ENCODE measurements at places on chromosomes 4 and X. TPM values are rescaled to one million over a fixed set of nuclear protein-coding genes. Genes with fewer than 3 reads are reported as not detected.

GRCh38 chrX:154369449-154370299 is 4.8 kb downstream of the FLNA start:
- H3K27ac ChIP-seq = peak overlapping the region; percentile 91
- peak overlapping the region; percentile 91 for H3K4me3 ChIP-seq
- peak; percentile 75 for DNase-seq
- no peaks in the 10 kb centered on the region for H3K27me3 ChIP-seq
- peaks cover 5% of the 10 kb centered on the region for H3K36me3 ChIP-seq

DNA sequence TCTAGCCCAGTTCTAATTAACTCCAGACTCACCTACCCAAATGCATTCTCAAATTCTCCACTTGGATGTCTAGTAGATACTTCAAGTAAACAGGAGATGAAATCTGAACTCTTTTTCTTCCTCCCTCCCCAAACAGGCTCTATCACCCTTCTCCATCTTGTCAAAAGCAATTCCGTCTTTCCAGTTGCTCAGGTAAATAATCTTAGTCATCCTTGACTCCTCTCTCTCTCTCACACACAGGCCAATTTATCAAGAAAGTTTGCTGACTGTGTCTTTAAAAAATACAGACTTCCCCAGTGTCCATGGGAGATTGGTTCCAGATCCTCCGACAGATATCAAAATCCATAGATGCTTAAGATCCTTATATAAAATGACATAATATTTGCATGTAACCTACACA is 12.9 kb downstream of the TXK start:
- H3K27ac ChIP-seq = no peak overlapping the region
- peaks cover 48% of the 10 kb centered on the region for H3K4me1 ChIP-seq
- no peak for DNase-seq
- H3K27me3 ChIP-seq = no peaks in the 10 kb centered on the region
- H3K36me3 ChIP-seq = peaks cover 49% of the 10 kb centered on the region

GRCh38 chr4:147477439-147477838 is 3.5 kb upstream of the EDNRA start:
- peaks cover 28% of the 10 kb centered on the region for H3K27me3 ChIP-seq
- no peaks in the 10 kb centered on the region for H3K4me1 ChIP-seq
- H3K27ac ChIP-seq = no peak overlapping the region
- no peak overlapping the region for H3K4me3 ChIP-seq

DNA sequence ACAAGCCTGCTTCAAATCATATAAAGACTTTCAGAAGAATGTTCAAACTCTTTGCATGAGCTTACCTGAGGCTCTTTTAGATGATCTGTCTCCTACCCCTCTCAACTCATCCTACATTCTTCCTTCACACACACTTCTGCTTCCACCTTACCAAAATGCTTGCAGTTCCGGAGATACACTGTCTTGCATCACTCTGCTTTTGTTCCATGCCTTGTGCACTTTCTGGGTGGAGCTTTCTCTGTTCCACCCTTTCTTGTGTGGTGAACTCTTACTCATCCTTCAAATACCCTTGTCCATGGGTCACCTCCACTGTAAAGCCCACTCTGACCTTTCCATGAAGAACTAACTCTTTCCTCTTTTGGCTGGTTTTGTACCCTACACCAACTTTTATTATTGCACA is 18.4 kb upstream of the MGST2 start:
- no peak overlapping the region for H3K27ac ChIP-seq
- no peak for DNase-seq
- peaks cover 4% of the 10 kb centered on the region for H3K4me1 ChIP-seq
- no peak overlapping the region for H3K4me3 ChIP-seq
- H3K36me3 ChIP-seq = no peaks in the 10 kb centered on the region

DNA sequence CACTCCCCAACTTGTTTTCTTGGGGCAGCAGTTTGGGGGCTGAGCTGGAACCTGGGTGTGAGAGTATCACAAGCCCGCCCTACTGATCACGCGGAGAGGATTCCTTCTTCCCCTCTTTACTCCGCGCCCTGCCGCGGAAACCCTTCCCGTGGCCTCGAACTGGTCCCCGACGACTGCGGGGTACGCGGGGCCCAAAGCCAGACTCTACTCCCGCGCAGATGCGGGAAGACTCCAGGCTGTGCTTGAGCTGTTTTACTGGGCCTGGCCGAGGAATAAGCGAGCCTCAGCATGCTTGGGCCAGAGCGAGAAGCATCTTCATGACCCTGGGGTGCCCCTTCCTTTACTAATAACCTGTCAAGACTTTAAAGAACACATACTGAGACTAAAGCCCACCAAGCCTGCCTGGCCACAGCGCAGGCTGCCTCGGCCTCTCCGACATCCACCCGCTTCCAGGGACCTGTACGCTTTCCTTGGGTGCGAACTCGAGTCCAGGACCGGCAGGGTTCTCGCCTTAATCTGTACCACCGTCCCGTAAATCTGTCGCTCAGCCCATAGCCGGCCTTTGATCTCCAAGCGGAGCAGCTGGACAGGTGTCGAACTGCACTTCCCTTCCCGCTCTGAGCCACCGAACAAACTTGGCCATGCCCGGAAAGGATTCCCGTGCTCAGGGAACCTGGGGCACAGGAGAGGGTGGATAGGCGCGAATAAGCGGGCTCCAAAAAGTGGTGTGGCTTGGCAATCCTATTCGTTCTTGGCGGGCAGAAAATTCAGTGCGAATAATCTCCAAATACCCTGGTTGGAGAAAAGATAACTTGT is 55.0 kb upstream of the TMEM33 start:
- peaks cover 88% of the 10 kb centered on the region for H3K27me3 ChIP-seq
- no peaks in the 10 kb centered on the region for H3K36me3 ChIP-seq
- no peak overlapping the region for H3K4me3 ChIP-seq
- H3K4me1 ChIP-seq = peaks cover 7% of the 10 kb centered on the region

GRCh38 chrX:2340991-2341390 is 159.8 kb downstream of the DHRSX start:
- no peak for DNase-seq
- H3K4me3 ChIP-seq = no peak overlapping the region
- no peaks in the 10 kb centered on the region for H3K27me3 ChIP-seq

DNA sequence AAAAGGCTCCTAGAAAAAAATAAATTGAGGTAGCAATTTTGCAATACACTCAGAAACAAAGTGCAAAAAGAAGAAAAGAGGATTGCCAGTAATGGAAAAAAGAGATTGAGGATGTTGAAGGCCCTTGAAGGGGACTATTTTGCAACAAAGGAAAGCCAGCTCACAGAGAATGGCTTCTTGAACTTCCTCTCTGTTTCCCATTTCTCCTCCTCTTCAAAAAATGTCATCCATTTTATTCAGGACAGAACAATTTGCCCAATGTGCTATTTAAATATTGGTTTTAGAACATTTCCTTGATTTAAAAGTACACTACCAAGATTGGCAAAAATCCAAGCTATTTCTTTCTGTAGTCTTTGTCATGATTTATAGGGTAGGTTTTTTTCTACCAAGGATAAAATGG is 60.2 kb downstream of the GASK1B start:
- no peaks in the 10 kb centered on the region for H3K27me3 ChIP-seq
- no peaks in the 10 kb centered on the region for H3K4me1 ChIP-seq
- H3K27ac ChIP-seq = no peak overlapping the region
- H3K36me3 ChIP-seq = no peaks in the 10 kb centered on the region
- no peak overlapping the region for H3K4me3 ChIP-seq

- no peaks in the 10 kb centered on the region for H3K36me3 ChIP-seq
- H3K27ac ChIP-seq = no peak overlapping the region
Observed at GRCh38 chr4:36979533-36979932, 265.0 kb upstream of the NWD2 start.

GRCh38 chr4:25128671-25129070 is 31.6 kb downstream of the SEPSECS start:
- DNase-seq = no peak
- H3K27me3 ChIP-seq = no peaks in the 10 kb centered on the region
- H3K4me3 ChIP-seq = no peak overlapping the region
- H3K36me3 ChIP-seq = peaks cover 15% of the 10 kb centered on the region
- peaks cover 8% of the 10 kb centered on the region for H3K4me1 ChIP-seq
- H3K27ac ChIP-seq = no peak overlapping the region

- peaks cover 6% of the 10 kb centered on the region for H3K4me1 ChIP-seq
- H3K4me3 ChIP-seq = no peak overlapping the region
- H3K27ac ChIP-seq = no peak overlapping the region
- H3K36me3 ChIP-seq = peaks cover 18% of the 10 kb centered on the region
Observed at GRCh38 chrX:155231163-155231562, 14.9 kb downstream of the VBP1 start.

GRCh38 chrX:131289527-131289926 is 421 bp upstream of the IGSF1 start:
- DNase-seq = no peak
- no peak overlapping the region for H3K4me3 ChIP-seq
- no peaks in the 10 kb centered on the region for H3K36me3 ChIP-seq
- peaks cover 2% of the 10 kb centered on the region for H3K4me1 ChIP-seq

DNA sequence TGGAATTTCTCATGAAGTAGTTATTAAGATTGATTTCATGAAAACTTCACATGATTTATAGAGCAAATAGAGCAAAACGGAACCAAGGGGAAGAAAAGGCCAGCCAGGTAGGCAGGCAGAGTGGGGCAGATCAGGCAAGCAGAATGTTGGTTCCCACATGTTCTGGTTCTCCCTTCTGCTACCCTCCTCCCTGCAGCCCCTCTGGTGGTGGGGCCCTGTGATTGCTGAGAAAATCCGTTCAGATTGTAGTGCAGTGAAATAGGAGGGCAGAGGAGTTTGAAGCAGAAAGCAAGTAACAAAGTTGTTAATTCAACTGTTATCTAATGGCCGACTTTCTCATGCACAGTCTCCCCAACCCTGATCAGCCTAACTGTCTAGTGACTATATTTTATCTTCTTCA is 185.3 kb downstream of the MID1IP1 start:
- peaks cover 1% of the 10 kb centered on the region for H3K4me1 ChIP-seq
- H3K4me3 ChIP-seq = no peak overlapping the region
- H3K27ac ChIP-seq = no peak overlapping the region

DNA sequence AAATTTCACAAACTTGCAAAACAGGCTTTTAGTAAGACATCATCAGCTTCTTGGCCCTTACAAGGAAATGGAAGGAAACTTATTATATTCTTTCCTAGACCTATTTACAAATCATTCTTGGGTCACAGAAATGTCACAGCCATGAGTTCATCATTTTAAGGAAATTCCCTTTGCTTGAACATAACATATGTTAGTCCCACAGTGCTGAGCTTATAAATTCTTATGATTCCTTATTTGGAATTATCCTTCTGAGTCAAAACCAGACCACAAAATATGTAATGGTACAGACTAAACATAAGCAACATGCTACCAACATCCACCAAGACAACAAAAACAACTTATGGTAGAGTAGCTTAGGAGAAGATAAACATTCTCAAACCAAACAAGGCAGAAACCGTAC is 236.9 kb upstream of the CTSO start:
- H3K4me3 ChIP-seq = no peak overlapping the region
- H3K27ac ChIP-seq = no peak overlapping the region
- no peaks in the 10 kb centered on the region for H3K36me3 ChIP-seq
- no peak for DNase-seq
- H3K27me3 ChIP-seq = no peaks in the 10 kb centered on the region

- no peaks in the 10 kb centered on the region for H3K36me3 ChIP-seq
- no peaks in the 10 kb centered on the region for H3K4me1 ChIP-seq
- H3K27me3 ChIP-seq = peaks cover 3% of the 10 kb centered on the region
- no peak overlapping the region for H3K4me3 ChIP-seq
Observed at GRCh38 chrX:3134316-3134945, 93.2 kb downstream of the ARSF start.

DNA sequence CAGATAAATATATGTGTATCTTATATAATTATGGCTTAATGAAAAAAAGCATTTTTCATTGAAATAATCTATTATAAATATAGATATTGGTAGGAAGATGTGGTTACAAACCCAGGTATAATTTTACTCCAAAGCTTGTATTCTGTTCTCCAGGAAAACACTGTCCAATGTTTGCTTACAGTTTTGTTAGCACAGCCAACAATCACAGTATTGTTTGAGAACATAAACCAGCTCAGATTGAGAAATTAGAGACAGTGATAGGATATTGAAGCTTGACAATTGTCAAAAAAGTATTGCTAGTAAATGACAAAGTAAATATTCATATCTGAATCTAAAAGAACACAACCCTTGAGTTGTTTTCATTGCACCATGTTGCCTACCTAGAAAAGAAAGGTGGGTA is 228.8 kb downstream of the ADGRL3 start:
- no peaks in the 10 kb centered on the region for H3K27me3 ChIP-seq
- no peak overlapping the region for H3K27ac ChIP-seq
- DNase-seq = no peak
- H3K4me3 ChIP-seq = no peak overlapping the region
- no peaks in the 10 kb centered on the region for H3K36me3 ChIP-seq
- no peaks in the 10 kb centered on the region for H3K4me1 ChIP-seq

DNA sequence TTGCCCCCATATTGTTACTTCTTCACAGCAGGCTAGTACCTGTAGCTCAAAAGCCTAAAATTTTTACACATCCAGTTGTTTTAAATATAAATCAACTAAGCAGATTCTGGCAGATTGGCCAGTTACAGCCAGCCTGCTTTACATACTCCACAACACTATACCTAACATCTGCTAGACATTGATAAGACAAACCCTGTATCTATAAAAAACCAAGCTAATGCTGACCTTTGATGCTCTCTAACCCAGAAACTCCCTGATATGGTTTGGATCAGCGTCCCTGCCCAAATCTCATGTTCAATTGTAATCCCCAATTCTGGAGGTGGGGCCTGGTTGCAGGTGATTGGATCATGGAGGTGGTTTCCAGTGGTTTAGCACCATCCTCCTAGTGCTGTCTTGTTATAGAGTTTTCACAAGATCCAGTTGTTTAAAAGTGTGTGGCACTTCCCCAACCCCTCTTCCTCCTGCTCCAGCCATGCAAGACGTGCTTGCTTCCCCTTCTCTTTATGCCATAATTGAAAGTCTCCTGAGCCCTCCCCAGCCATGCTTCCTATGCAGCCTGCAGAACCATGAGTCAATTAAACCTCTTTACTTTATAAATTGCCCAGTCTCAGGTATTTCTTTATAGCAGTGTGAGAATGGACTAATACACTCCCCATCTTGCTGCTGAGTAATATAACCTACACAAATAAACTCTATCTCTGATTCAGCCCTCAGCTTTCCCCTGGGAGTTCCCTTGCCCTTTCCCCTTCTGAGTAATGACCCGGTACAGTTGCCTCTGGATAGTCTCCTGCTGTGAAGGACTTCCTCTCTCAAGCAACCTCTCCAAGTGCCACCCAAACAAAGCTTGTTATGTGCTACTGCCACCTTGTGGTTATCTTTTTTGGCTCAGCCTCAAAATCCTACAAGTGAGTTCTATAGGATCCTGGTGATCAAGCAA is 39.6 kb downstream of the ZCCHC13 start:
- no peaks in the 10 kb centered on the region for H3K36me3 ChIP-seq
- H3K4me3 ChIP-seq = no peak overlapping the region
- H3K4me1 ChIP-seq = peaks cover 1% of the 10 kb centered on the region
- H3K27me3 ChIP-seq = no peaks in the 10 kb centered on the region
- no peak overlapping the region for H3K27ac ChIP-seq

GRCh38 chr4:1767061-1767769 is 25.9 kb upstream of the FGFR3 start:
- H3K4me1 ChIP-seq = no peaks in the 10 kb centered on the region
- H3K27me3 ChIP-seq = peaks cover 22% of the 10 kb centered on the region
- DNase-seq = no peak
- H3K4me3 ChIP-seq = no peak overlapping the region

The MTTP gene
- total RNA-seq = 0.64 TPM

The TXK gene
- total RNA-seq = 66.8 TPM

The ADGRG2 gene
- not detected for total RNA-seq
